GM23248 (cell line): ENCODE measurements at places on chromosomes 1 and 21. TPM values are rescaled to one million over a fixed set of nuclear protein-coding genes. Genes with fewer than 3 reads are reported as not detected.

KRTAP12-2 gene
- polyA plus RNA-seq = not detected in 2 replicates

PLA2G2F gene
- not detected in 2 replicates for polyA plus RNA-seq

CD1B gene
- not detected in 2 replicates for polyA plus RNA-seq

LEFTY2 gene
- polyA plus RNA-seq = not detected in 2 replicates

LAD1 gene
- polyA plus RNA-seq = not detected in 2 replicates

PIGK gene
- 79.2 and 79.8 TPM in 2 replicates for polyA plus RNA-seq

TACSTD2 gene
- polyA plus RNA-seq = 1.6 and 1.8 TPM in 2 replicates

KCNE1 gene
- polyA plus RNA-seq = not detected in 2 replicates

C1QB gene
- polyA plus RNA-seq = not detected in 2 replicates

C1orf116 gene
- polyA plus RNA-seq = not detected in 2 replicates

AMY1B gene
- not detected in 2 replicates for polyA plus RNA-seq

CDK18 gene
- not detected in 2 replicates for polyA plus RNA-seq

TMOD4 gene
- polyA plus RNA-seq = 0.24 TPM in 1 of 2 replicates, not detected in the other

TEX38 gene
- 0.34 TPM in 1 of 2 replicates, not detected in the other for polyA plus RNA-seq

HJV gene
- polyA plus RNA-seq = not detected in 2 replicates

CDCA8 gene
- polyA plus RNA-seq = 15.4 and 16.6 TPM in 2 replicates

SLAMF6 gene
- not detected in 2 replicates for polyA plus RNA-seq

PAX7 gene
- not detected in 2 replicates for polyA plus RNA-seq

PTPN7 gene
- 0.16 TPM in 1 of 2 replicates, not detected in the other for polyA plus RNA-seq

DCAF8 gene
- polyA plus RNA-seq = 78.9 and 80.4 TPM in 2 replicates

GPR3 gene
- 1.6 and 1.8 TPM in 2 replicates for polyA plus RNA-seq

KRTAP13-2 gene
- polyA plus RNA-seq = not detected in 2 replicates

NKAIN1 gene
- not detected in 2 replicates for polyA plus RNA-seq

VWA5B1 gene
- polyA plus RNA-seq = not detected in 2 replicates

PADI3 gene
- not detected in 2 replicates for polyA plus RNA-seq

GPATCH3 gene
- polyA plus RNA-seq = 9.3 and 10.8 TPM in 2 replicates

FAM163A gene
- polyA plus RNA-seq = not detected in 2 replicates

IGSF21 gene
- polyA plus RNA-seq = not detected in 2 replicates
